ENCODE measurements at places on chromosomes 12 and 14.

- no peak for DNase-seq
Observed at GRCh38 chr12:58139894-58140293, 198.5 kb downstream of the ATP23 start.

- no peak for DNase-seq
Observed at GRCh38 chr14:91261115-91261514, 16.6 kb upstream of the GPR68 start.

- no peak for DNase-seq
Observed at GRCh38 chr12:16530268-16530850, 75.6 kb downstream of the LMO3 start.

- DNase-seq: no peak
Observed at GRCh38 chr12:75526655-75527511, 15.5 kb upstream of the KRR1 start.

DNA sequence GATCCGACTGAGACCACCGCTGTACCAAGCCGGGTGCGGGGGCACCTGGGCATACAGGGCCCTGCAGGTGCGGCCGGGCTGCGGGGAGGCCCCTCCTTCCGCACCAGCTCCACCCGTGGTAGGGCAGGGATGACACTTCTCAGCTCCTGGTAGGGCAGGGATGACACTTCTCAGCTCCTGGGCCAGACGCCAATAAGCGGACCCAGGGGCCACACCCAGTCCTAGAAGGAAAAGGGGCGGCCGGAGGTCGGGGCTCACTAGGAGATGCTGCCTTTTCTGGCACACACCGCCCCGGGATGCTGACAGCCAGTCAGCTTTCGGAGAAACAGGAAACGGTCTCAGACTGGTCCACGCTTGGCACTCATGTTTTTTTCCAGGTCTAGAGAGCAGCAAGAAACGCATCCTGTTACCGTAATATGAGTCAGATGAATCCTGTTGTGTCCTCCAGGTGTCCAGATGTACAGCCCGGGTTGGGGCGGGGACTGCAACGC, 34.8 kb downstream of the NFKBIA start:
- no peak for DNase-seq

DNA sequence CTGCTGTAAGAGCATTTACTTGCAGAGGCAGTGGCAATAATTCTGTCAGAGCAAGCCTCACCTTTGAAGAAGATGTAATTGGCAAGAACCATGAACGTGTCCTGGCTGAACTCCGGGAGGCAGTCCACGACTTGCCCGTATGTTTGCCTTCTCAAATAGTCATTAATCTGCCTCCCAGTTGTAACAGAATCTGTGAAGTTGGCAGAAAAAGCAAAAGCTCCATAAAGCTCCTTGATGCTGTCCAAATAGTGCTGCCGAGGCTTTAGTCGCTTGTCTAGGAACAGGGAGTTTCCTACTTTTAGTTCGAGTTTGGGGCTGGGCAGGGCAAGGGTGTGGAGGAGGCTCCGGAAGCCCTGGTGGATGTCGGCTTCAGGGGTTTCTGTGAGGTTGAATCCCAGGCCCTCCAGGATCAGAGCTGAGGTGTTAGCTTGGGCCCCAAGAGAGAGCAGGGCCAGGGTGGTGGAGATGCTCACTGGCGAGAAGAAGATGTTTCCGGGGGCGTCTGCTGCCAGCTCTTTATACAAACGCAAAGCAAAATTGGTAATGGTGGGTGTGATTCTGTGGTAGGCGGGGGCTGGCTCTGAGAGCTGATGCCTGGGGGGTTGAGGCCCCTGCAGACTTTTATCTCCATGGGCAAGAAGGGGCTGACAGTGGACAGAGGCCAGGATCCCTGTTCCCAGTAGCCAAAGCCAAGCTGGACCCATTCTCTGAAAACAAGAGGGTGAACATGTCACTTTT, 4.4 kb downstream of the SERPINA11 start:
- no peak for DNase-seq

DNA sequence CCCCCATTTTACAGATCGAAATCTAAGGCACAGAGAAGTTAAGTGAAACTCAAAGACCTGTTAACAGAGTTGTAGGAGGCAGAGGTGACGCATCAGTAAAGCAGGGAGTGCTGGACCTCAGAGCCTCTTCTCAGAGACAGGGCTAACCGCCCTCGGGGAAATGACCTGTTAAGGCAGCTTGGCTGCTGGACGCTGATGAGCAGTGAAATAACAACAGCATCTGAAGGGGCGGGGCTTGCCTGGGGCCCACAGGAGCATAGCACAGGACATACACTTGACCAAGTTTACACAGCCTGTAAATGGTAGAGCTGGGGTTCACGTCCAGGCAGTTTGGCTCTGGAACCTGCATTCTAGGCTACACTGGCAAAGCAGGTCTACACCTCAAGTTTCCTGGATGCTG, 39.3 kb downstream of the LRTM2 start:
- no peak for DNase-seq

DNA sequence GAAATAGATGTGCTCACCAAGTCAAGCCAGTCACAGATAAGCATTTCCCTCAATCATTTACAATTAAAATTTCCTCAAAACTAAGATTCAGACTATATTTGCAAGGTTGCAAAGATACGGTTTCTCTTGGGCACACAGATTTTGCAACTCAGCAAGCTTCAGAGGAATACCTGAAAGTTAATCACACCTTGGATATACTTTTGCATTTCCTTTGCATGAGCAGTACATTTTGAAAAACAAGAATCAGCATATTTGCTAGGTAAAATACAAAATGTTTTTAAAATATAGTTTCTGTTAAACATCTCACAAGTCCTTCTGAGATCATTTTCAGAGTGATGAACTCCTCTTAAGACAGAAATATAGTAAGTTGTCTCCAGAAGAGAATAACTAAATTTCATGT, 336.9 kb downstream of the DUSP6 start:
- no peak for DNase-seq

- DNase-seq: no peak
Observed at GRCh38 chr12:42585154-42585840, 4.2 kb downstream of the PRICKLE1 start.

GRCh38 chr12:114750917-114751316, 66.9 kb upstream of the TBX3 start:
- no peak for DNase-seq

GRCh38 chr12:115456946-115457689, 773.1 kb upstream of the TBX3 start:
- DNase-seq: no peak

DNA sequence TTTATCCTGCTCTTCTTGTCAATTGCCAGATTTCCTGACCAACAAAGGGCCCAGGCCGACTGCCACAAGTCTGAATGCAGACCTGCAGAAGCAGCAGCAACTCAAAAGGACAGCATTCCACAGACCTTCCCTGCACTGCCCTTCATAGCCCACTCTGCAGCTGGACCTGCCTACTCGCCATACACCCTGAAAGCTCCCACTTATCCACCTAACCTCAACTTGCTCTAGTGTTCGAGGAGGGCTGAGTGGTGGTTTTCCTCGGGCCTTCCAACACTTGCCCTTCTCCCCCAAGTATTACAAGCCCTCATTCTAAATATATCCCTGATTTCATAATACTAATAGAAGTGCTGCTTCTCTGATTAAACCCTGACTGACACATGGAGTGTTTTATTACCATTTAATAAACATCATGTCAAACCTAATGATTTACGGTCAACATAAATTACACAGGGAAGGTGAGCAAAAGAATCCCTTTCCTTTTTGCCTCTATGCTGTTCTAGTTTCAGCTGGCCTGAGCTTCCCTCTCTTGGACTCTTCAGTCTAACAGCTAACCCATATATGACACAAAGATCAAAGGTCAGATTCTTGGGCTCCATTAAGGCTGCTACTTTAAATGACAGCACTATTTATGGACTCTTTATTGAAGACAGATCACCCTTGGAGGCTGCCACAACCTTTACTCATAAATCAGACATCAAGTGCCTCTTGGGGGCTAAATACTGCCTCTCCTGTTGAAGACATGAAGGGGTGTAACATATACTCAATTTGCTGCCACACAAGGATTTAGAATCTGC, 1546.9 kb upstream of the TMEM132C start:
- no peak for DNase-seq

DNA sequence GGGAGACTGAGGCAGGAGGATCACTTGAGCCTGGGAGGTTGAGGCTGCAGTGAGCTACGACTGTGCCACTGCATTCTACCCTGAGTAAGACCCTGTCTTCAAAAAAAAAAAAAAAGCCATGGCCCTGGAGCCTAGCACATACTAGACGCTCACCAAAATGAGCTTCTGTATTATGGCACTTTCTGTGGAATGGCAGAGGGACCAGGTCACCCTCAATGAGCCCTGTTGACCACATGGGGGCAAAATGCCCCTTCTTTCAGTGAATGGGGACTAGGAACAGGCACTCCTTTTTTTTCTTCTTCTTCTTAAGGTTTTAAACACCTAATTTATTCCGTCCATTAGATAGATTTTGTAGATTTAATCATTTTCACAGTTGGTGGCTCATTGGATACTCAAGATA, 50.5 kb downstream of the FAM222A start:
- no peak for DNase-seq

DNA sequence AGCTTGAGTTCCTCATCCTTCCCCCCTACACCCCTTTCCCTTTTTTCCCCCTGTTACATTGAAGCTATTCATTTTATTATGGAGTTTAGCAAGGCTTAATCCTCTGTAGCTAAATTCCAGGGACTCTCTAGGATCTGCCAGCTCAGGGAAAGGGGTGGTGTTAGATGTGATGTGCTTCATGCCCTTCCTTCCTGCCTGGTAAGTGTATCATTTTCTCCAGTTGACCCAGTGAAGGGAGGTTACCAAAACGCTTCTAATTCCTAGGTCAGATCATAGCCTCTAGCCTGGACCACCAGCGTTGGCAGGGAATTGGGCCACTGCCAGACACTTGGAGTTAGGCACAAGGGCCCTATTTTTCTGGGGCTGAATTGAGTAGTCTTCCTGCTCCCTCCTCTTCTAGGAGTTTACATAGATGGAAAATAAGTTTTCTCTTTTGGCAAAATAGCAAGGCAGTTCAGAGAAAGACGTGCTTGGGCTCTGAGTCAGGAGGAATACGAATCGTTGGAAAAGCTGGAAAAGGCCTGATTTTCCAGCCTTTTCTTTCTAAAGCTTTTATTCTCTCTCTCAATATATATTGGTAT, 88.3 kb downstream of the NPAS3 start:
- no peak for DNase-seq

GRCh38 chr12:116130431-116130830, 147.1 kb downstream of the MED13L start:
- no peak for DNase-seq

DNA sequence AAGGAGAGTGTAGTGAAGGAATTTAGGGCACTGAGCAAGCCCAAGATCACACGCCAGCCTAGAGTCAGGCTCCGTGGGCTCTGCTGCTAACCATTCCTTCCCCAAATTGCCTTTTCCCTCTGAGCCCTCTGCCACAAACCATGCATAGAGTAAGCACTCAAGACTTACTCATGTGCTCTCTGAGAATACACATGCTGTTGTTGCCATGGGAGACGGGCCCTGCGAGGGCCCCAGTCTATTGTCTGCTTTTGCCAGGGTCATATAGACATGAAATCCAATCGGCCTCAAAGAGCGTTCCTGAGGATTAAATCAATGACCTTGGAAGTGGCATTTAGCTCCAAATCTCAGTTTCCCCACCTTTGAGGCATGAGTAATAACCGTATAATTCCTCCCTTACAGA, 48.7 kb upstream of the WSCD2 start:
- no peak for DNase-seq

DNA sequence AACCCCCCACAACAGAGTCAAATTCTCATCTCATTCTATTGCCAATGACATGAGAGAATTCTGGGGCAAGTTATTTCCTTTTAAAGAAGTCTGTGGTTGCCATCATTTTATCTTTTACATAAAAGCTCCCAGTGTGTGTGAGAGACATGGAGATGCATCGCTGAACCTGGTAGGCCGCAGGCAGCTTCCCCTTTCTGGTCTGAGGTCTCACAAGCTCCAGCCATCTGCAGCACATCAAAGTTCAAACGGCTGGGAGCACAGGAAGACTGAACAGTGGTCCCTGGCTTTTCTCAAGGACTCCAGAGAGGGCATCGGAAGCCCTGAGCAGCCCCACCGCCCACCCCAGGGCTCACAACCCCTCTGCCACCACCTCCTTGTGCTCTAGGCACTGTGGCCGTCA, 141.7 kb downstream of the RIMBP2 start:
- no peak for DNase-seq

GRCh38 chr12:40691913-40692764, at the start of gene CNTN1:
Gene CNTN1 (plus strand): TSS chr12:40692439.
- no peak for DNase-seq

- DNase-seq: no peak
Observed at GRCh38 chr14:34004881-34005280, 54.0 kb upstream of the EGLN3 start.

- no peak for DNase-seq
Observed at GRCh38 chr12:14410177-14410576, 44.7 kb downstream of the ATF7IP start.

DNA sequence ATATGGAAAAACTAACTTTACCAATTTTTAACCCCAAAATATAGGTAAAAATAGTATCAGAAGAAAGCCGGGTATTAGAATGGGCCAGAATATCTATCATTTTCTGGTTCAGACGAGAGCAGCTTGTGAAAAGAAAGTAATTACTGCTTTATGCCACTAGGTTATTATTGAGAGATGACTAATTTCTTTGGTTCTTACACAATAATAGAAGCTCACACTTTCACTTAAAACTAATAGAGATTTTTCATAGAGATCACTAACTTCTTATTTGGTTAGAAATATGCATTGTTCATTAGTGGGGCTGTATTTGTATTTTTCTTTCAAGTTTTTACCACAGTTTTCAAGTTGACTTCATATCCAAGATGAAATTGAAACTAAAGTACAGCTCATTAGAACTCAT, 1241.2 kb upstream of the FLRT2 start:
- DNase-seq: no peak

GRCh38 chr14:77299771-77300170, 20.9 kb downstream of the POMT2 start:
- DNase-seq: no peak

- no peak for DNase-seq
Observed at GRCh38 chr12:70049596-70050360, 193.5 kb upstream of the CNOT2 start.

- DNase-seq: no peak
Observed at GRCh38 chr14:67486890-67487289, 1.6 kb downstream of the TMEM229B start.

GRCh38 chr14:99870617-99871016, 77.4 kb downstream of the EML1 start:
- no peak for DNase-seq

DNA sequence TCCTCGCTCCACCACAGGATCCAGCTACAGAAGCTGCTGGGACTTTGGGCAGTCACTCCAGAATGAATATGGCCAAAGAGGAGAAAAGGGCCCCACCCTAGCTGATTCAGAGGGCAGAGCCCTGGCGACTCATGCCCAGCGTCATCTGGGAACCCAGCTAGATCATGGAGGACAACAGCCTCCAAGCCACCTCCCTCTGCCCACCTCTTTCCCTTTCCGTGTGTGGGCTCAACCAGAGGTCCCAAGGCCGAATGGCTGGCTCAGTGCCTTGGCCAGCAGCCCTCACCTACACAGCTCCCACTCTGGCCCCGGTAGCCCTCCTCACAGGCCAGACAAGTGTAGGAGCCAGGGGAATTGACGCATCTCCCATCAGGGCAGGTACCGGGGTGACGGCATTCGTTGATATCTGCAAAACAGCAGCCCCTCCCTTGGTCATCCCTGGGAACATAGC, 17.4 kb downstream of the ISCA2 start:
- no peak for DNase-seq

GRCh38 chr12:111056618-111057521, 136.5 kb upstream of the MYL2 start:
- peak; percentile 58 for DNase-seq

Data from stimulated activated CD8-positive, alpha-beta memory T cell treated with anti-CD3 and anti-CD28 coated beads, Interleukin-15, amount 100 ng/mL, for 48 hours (primary cell).